Erythroblast (primary cell): ENCODE measurements at places on chromosomes 6 and 20.
A peak's percentile ranks its signal among the peaks of the same experiment; 100 is the strongest.

DNA sequence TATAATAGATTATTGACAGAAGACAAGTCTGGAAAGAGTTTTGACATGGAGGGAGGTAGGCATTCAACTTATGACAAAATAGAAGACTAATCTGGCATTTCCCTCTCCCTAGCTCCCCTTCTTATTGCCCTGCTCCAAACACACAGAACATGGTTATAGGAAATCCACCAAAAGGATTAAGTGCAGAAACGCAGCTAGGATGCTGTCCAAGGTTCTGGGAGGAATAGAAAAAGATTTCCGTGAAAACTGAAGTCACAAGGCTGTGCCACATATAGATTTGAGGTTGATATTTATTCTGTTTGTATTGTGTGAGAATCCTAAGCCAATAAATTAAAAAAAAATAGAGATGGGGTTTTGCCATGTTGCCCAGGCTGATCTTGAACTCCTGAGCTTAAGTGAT, 107.9 kb upstream of the MAP3K7 start:
- DNase-seq: no peak

- DNase-seq: no peak
Measured at GRCh38 chr6:158253248-158253647, 59.0 kb upstream of the TULP4 start.

GRCh38 chr20:40654876-40655275, 34.2 kb downstream of the MAFB start:
- DNase-seq: no peak

DNA sequence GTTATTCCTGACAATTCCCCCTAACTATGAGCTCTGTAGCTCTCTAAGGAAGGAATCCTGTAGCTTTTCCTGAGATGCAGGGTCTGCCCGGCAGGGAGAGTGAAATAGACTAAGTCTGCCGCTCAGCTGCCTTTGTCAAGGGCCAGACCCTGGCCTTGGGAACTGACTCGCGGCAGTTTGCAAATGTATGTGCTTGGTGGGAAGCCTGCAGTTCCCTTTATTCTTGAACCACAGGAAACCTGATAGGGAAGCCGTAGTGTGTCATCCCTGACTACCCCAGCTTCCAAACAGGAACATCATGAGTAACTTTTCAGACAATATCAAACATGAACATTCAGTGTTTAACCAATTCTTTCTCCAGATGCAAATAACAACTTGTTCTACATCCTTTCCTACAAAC, 78.7 kb upstream of the IFNGR1 start:
- DNase-seq: no peak

GRCh38 chr20:47606414-47606982, 104.8 kb downstream of the NCOA3 start:
- DNase-seq: no peak

- DNase-seq: no peak
Measured at GRCh38 chr6:123636282-123636681, 468 bp downstream of the TRDN start.

DNA sequence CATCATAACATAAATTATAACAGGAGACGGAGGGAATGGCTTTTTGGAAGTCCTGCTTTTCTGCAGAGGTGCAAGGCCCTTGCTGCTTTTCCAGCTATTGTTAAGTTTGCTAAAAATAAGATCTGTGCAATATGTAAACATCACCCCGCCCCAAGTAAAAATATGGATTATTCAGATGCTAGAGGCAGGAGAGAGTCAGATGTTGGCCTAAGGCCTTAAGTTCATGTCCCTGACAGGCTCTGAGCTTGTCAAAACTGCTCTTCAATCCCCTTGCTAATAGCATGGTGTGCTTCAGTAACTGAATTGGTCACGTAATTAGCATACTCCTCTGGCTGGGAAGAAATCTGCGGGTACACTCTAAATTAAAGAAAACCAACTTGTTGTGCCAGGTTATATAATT, 147.5 kb downstream of the BMP2 start:
- no peak for DNase-seq

DNA sequence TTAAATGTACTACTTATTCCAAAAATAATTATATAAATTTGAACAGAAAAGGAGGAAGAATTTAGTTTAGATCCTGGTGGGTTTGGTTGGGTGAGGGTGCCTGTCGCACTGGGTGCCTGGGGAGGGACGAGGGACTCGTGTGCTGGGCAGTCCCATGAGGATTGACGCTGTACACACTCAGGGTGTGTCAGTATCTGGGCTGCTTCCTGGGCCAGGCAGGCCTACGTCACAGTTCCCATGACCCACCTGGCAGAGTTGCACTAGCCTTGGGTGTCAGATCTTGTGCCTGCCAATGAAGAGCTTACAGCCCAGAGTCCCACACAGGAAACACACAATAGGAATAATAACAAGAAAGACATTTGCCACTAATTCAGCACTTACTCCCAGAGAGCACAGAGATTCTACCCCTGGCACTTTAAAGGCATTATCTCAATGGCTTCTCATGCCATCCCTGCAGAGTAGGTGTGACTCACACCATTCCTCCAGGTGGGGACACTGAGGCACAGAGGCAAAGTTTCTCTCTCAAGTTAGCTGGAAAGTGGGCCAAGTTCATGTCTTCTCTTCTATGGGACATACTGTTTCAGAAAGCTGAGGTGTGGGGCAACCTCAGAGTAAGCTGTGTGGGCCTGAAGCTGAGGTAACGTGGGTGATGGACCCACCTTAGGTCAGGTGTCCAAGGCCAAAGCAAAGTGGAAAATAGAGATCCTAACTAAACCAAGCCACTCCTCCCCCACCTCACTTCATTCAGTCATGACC, 1.3 kb upstream of the SDCBP2 start:
- DNase-seq: no peak

- peak; percentile 11 for DNase-seq
Measured at GRCh38 chr20:2084703-2085102, 16.9 kb upstream of the STK35 start.

DNA sequence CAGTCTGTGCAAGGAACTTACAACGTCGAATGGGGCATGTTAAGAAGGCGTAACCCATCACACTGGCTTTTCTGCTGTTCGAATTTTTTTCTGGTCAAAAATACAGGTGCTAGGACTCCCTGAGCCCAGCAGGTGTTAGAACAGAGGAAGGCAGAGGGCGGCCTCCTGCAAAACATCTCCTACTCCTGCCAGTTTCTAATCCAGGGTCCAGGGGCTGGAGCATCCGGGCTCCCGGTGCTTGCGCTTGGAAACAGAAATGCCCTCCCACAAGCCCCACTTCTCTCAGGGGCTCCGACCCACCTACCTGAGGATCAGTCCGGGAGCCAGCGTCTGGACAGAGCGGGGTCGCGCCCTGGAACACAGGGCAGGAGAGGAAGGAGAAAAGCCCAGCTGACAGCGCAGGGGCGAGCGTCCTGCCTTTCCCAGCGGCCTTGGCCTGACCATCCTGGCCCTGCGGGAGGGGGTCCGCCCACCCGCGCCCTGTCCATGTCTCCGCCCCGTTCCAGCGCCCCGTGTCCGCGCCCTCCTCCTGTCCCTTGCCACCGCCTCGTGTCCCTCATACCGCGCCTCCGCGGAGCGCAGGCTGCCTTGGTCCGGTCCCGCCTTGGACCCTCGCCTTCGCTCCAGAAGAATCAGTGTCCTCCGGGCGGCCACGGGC, 14.8 kb upstream of the LPA start:
- no peak for DNase-seq

GRCh38 chr20:34709831-34710567, 5.9 kb downstream of the TP53INP2 start:
- DNase-seq: peak; percentile 85

GRCh38 chr20:19945732-19946670, 71.2 kb upstream of the NAA20 start:
- DNase-seq: no peak

DNA sequence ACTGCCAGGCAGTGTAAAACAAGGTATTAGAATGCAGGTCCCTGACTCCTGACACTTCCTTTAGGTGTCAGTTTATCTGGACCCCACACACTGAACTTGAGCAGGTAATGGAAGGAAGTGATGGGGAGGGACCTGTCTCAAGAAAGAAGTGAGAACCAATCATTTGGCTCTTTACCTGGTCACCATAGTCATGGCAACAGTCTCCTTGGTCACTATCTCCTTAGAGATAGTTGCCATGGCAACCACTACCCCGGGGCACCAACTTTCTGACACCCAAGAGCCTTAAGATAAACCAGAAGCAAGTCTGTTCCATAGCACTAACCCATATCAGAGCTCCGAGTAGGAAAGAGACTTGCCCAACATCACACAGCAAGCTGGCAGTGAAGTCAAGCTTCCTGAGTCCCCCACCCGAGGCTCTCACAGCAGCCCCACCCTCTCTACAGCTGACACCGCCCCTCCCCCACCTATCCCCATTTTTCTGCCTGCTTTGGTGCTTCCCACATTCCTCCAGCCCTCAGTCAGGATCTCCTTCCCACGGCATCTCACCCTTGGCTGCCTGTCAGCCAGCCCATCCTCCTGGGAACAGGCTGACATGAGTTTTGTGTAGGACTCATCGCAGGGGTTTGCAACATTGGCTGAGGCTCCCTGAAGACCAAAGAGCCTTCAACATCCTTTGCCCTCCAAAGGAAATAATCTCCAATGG, 16.3 kb upstream of the HM13 start:
- peak; percentile 40 for DNase-seq

GRCh38 chr6:52790861-52791260, 12.8 kb downstream of the GSTA1 start:
- DNase-seq: no peak

DNA sequence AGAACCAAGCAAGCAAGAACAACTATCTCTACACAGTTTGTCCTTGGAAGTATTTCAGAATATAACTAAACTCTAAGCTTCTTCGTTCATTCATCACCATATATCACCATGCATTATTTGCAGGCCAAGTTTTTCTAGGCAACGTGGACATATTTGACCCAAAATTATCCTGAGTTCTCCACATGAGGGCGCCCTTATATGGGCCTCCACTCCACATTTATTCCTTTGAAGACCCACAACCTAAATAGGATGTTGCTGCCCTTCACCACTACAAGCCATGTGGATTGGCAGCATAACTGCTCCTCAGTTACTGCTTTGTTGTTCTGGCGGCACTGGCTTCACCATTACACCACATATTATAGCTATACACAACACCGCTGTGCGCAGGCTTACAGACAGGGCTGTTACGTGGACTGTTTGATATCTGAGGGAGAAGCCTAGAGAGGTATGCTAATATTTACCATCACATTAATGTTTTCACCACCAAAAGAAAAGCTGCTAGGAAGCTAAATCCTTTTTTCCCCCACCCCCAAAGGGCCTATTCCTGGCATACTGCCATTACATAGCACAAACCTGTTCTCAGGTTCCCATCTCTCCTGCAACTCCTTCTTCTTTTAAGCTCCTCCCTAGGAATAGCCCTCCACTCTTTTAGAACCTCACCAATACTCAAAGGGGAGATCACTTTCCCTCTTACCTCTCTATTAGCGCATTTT, 411.7 kb downstream of the C6orf118 start:
- no peak for DNase-seq

DNA sequence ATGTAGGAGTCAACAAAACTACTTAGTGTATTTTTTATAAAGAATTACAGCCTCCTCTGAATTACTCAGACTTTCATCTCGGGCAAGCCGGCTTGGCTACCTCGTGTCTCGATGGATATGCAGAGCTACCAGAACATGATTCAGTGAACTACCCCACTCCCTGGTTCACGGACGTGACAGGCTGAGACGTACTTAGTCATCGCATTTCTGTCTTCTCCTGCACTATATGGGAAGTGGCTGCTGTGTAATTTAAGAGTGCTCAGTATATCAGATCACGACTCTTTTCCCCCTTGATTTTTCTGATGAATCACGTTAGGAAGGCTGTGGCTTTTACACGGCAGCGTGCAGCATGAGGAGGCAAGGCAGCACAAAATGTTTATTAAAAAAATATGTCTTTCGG, 302.7 kb upstream of the ZFP64 start:
- DNase-seq: no peak

GRCh38 chr20:57677584-57677982, 32.2 kb downstream of the PMEPA1 start:
- no peak for DNase-seq

DNA sequence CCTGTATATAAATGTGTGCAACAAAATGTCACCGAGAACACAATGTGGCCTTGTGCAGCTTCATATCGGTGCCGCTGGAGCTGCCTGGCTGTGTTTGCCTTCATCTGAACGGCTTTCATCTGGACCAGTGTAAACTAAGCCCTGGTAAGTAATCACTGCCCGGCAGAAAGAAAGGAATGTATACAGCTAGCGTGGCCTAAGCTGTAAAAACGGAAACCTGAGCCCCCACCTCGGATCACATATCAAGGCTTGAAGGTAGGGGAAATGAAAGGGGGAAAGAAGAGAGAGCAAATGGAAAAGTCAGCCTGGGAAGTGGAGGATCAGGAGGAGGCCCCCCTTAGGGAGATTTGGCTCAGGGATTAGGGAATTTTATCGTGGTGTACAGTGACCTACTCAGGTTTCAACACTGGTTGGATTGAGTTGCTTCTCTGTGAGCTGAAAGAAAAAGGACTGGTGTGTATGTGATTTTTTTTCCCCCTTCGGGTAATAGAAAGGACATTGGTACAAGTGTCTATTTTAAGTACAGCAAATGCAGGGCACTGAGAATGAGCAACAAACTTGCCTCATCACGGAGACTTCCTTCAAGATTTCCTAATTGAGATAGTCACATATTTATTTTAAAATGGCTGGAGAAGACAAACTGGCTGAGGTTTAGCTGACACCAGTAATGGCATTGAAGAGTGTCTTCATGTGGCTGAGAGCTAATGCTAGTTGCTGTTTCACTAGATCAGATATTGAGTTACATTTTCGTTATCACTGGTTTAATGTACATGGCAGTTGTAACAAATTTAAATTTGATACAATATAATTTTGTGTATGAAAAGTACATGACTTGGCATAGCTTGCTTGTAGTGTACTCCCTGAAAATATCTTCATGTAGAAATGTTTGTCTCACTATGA, 3.5 kb downstream of the SOBP start:
- no peak for DNase-seq

- DNase-seq: no peak
Measured at GRCh38 chr6:121093928-121094327, 240.4 kb downstream of the TBC1D32 start.

DNA sequence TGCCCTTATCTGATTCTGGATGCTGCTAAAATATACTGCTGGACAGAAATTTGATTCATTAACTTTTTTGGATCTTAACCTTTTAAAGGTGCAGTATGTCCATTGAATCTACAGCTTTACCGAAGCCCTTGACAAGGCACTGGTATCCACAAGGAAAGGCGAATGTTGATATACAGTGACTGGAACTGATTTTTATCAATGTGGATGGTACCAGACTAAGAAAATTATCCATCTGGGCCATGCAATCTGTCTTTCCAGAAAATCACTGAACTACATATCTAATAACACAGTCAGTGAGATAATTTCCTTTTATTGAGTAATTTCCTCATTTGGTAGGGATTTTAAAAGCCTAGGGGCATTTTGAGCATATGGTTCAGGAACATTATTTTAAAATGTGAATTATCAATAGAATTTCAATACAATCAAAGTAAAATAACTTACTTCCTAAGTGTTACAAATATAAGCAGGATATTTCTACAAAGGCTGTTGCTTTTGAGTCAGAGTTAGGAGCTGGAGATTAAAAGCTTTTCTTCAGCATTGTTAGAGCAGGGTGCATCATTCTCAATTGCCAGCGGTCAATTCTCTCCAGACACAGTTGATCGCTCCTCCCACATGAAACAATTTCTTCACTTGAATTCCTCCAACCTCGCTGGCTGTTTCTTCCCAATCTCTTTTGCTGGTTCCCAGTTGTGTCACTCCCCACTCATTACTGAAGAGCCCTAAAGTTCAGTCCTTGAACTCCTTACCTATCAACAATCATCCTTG, 585.3 kb upstream of the FLRT3 start:
- no peak for DNase-seq

GRCh38 chr20:55793986-55794385, 211.3 kb downstream of the CBLN4 start:
- no peak for DNase-seq

GRCh38 chr6:80251321-80251720, 144.8 kb downstream of the BCKDHB start:
- DNase-seq: no peak
